ENCODE measurements at places on chromosomes 3 and 15.

DNA sequence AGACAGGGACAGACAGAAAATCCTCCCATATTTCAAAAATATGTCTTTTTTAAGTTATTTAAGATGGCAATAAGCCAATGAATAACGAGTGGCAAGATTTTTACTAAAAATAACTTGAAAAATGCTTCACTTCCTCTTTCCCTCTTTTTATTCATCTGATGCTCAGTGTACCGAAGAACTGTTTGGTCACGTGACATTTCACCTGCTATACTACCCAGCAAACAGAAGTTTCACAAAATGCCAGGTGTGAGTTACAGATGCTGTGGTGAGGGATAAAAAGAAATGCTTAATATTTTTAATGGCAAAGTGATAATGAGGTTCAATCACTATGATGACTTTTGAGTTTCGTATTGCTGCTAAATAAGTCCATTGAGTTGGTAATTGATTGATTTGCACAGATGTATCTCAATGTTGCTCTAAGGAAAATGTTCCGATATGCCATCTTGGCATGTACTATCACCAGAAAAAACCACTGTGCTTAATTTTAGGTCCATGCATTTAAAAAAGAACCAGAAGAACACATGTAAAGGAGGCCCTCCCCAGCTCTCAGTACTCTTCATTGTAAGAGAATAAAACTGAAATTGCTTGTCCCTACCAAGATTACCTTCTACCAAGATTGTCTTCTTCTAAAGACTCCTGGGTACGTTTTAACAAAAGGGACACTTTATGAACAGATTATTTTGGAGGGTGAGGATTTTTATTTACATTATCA lies 26.0 kb upstream of the SEC62 start:
- DNase-seq = no peak

DNA sequence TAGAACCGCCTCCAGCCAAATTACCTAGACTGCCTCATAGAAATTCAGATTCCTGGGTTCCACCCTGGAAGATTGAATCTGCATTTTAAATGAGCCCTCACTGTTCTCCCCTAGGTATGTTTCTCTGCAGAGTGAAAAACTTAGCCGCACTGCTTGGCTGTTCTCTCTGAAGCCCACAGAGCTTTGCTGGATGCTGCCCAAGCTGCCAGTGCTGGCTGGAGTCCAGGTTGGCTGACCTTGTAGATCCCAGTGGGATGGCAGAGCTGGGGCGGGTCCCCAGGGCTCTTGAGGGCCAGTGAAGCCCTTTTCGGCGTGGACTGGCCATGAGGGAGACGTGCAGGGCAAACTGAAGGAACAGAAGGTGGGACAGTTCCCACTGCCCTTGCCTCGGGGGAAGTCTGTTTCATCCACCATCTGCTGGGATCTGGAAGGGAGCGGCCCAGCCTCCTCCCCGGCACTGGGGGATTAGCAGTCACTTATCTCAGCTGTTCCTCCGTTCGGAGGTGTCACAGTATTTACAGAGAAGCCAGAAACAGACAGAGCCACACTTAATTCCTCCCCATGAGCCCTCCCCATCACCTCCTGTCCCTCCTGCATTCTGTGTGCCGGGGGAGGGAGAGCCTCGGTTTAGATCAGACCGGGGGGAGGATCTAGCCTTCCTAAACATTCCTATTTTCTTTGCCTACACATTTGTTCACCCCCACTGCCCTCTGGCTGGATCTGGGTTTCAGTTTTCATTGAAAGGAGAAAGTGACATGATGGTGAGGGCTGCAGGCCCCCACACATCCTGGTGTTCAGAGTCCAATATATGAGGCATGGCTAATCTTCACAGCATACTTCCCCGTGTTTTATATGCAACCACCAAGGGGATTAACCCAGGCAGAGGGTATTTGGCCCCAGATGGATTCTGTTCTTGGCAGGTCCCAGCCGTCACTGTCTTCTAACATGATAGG lies 4.1 kb upstream of the ACTC1 start:
- no peak for DNase-seq

GRCh38 chr3:14175383-14176037 lies 2.9 kb downstream of the XPC start:
- peak; percentile 15 for DNase-seq

GRCh38 chr15:64901914-64902313 lies 9.8 kb upstream of the ANKDD1A start:
- DNase-seq = no peak

- DNase-seq = no peak
Observed at GRCh38 chr3:105880681-105881290, 12.0 kb upstream of the CBLB start.

- DNase-seq = no peak
Observed at GRCh38 chr15:50355619-50355905, 564 bp upstream of the GABPB1 start.

DNA sequence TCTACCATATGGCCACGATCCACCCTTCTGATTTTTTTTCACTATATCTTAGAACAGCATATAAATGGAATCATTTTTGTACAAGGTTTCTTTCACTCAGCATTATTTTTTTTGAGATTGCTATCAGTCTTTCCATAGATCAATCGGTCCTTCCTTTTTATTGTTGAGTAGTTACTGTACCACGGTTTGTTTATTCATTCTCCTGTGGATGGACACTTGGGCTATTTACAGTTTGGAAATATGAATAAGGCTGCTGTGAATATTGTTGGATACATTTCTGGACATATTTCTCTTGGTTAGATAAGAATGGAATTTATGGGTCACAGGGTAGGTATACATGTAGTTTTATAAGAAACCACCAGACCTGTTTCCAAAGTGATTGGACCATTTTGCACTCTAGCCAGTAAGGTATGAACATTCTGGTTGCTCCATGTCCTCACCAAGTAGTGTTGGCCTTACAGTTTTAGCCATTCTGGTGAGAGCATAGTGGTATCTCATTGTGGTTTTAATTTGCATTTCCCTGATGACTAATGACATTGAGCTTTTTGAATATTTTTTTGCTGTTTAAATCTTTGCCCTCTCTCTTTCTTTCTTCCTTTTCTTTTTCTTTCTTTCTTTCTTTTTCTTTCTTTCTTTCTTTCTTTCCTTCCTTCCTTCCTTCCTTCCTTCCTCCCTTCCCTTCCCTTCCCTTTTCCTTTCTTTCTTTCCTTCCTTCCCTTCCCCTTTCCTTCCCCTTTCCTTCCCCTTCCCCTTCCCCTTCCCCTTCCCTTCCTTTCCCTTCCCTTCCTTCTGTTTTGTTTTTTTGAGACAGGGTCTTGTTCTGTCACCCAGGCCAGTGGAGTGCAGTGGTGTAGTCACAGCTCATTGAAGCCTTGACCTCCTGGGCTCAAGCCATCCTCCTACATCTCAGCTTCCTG lies 49.2 kb downstream of the LRRK1 start:
- DNase-seq = no peak

DNA sequence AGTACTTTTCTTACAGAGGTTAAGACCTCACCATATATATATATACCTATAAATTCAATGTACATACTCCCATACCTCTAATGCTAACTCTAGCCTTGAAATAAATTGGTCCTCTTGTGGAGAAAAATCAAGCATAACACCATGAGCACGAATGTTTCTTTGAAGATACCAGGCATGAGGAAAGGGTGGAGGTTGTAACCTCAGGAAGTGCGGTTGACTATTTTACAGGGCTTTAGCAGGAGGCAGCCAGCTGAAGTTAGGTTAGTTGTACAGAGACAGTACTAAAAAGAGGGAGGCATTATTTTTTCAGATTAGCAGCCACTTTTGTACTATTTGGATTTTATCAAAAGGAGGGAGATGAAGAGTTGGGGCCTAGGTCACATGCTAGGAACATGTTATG lies 767.0 kb downstream of the OTOL1 start:
- no peak for DNase-seq

GRCh38 chr3:13077431-13078162 lies 4.4 kb upstream of the IQSEC1 start:
- no peak for DNase-seq

GRCh38 chr3:33081812-33082211 lies 15.1 kb downstream of the GLB1 start:
- DNase-seq = no peak

GRCh38 chr15:98800437-98801233 lies 152.3 kb downstream of the IGF1R start:
- DNase-seq = no peak
